ENCODE measurements at places on chromosomes 11 and 22.
A peak's percentile ranks its signal among the peaks of the same experiment; 100 is the strongest.

DNA sequence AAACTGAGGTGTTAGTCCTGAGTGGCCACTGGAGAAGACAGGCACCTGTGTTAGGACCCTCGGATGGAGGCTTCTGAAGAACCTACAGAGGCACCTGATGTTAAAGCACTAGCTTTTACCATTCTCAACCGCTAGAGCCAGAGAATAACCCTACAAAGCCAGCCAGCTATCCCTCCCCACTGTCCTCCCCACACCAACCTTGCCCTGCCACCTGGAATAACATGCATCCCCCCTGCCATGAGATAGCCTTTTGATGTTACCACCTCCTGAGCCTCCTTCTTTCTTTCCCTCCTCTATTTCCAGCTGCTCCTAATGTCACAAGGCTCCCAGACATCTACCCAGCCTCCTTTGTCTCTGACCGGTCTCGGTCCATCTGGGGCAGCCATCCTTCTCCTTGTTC lies 28.1 kb downstream of the COMMD9 start:
- no peak for DNase-seq

GRCh38 chr11:102295045-102295444 lies 22.2 kb upstream of the BIRC3 start:
- DNase-seq = no peak

- DNase-seq = peak; percentile 35
Measured at GRCh38 chr11:44110231-44110679, 14.8 kb downstream of the EXT2 start.

GRCh38 chr11:17611049-17611448 lies 64.0 kb downstream of the OTOG start:
- DNase-seq = no peak
